ENCODE measurements at places on chromosomes 16 and 17. TPM values are rescaled to one million over a fixed set of nuclear protein-coding genes. Genes with fewer than 3 reads are reported as not detected.

The ALOX12B gene
- not detected for total RNA-seq

The PPP1R27 gene
- 0.81 TPM for total RNA-seq

DNA sequence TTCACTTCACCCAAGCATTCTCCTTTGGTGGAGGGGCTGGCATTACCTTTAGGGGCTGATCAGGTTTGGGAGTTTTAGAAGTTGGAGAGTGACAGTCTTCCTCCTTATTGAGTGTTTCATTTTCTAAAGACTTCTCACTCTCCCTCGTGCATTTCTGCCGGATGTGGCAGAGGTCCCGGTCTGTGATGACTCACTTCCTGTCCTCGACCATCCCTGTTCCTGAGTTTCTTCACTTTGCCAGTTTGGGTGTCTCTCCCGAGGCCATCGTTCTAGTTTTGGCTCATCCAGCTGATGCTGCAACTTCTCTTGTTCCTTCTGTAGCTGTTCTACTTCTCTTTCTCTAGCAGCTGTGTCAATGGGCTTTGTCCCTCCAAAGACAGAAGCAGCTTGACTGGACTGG lies 104.3 kb downstream of the PHKB start:
- H3K4me1 ChIP-seq, result no peaks in the 10 kb centered on the region
- no peak overlapping the region for H3K4me3 ChIP-seq
- peaks cover 7% of the 10 kb centered on the region for H3K36me3 ChIP-seq
- H3K27me3 ChIP-seq, result no peaks in the 10 kb centered on the region
- no peak overlapping the region for H3K27ac ChIP-seq

- peak; percentile 63 for DNase-seq
- H3K36me3 ChIP-seq, result no peaks in the 10 kb centered on the region
- peaks cover 7% of the 10 kb centered on the region for H3K4me1 ChIP-seq
- H3K27me3 ChIP-seq, result peaks cover 2% of the 10 kb centered on the region
- peak overlapping the region; percentile 28 for H3K27ac ChIP-seq
- peak overlapping the region; percentile 77 for H3K4me3 ChIP-seq
These were observed 2.7 kb downstream of the ZFPM1 start for GRCh38 chr16:88455610-88456355.

- peaks cover 5% of the 10 kb centered on the region for H3K4me1 ChIP-seq
- no peak for DNase-seq
- no peak overlapping the region for H3K4me3 ChIP-seq
- H3K27ac ChIP-seq, result no peak overlapping the region
These were observed 10.0 kb downstream of the TMEM235 start for GRCh38 chr17:78241277-78242023.

DNA sequence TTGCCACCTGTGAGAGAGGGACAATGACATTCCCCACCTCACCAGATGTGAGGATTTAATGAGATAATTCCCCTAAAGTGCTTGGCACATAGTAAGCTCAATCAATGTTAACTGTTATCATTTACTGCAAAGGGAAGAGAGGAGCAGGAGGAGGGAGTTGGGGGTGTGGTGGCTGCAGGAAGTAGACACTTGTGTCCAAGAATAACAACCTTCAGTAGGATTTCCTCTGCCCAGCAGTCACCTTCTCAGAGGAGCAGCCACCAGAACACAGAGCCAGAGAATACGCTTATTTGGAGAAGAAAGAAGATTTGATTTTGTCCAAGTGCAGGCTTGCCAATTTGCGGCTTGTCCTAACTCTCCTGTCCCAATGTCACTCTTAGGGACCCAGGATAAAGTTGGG lies 10.2 kb downstream of the CBX4 start:
- H3K4me3 ChIP-seq, result no peak overlapping the region
- H3K36me3 ChIP-seq, result peaks cover 6% of the 10 kb centered on the region
- peaks cover 23% of the 10 kb centered on the region for H3K27me3 ChIP-seq
